ENCODE measurements at places on chromosomes 11 and 22.

DNA sequence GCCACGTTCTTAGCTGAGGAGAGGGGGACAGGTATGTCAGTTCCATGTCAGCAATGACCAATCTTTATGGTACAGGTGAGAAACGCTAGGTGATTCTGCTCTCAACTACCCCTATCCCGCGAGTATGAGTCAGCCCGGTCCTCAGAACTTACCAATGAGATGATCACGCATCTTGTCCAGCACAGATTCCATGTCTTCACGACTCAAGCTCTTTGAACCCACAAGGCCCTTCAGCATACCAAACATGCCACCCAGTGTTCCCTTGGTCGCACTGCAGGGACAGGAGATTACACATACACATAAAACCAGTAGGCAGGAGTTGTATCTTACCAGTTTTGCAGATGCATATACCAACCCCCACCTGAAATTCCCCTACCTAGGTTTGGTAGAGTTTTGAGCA lies 2.9 kb downstream of the SRPRA start:
- peak; percentile 88 for DNase-seq

DNA sequence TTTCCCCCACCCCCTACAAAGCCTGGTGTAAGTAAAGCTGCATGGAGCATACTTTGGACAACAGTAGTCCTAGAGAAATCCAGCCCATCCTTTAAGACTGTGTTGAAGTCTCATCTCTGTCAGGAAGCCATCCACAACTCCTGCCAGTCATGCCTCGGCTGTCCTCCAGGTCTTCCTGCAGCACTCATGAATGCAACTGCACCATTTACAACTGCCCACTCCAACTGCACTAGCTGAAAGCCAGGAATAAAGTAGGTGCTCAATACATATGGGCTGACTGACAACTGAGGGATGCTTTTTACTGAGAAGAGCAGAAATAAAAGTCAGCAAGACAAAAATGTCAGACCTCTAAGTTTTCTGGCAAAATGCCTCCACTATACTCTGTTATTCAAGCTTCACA lies 27.4 kb downstream of the IL18BP start:
- no peak for DNase-seq

DNA sequence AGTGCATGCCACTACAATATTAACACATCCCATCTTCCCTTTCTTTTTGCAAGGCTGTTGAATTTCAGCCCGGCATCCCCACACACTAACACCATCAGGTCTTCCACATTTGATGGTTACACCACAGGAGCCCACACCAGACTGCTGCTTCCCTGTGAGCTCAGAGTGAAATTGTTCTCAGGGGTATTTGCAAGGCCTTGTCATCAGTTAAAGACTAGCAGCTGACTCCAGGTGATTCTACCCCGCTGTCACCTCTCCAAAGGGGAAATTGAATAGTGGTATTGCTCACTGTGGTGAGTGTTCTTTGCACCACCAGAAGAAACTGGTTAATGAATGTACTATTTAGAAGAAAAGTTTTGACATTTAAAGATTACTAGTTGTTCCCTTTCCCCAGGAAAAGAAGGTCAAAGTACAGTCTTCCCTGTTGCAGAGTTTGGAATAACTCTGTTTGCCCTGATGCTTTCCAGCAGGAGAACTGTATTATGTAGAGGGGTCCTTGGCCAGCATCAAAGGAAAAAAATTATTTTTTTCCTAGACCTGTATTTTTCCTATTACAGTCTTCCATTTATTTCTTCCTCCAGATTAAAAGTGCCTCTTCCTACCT lies 41.9 kb downstream of the BID start:
- no peak for DNase-seq

- no peak for DNase-seq
These were observed 441 bp upstream of the RPS6KA4 start for GRCh38 chr11:64358536-64358906.

DNA sequence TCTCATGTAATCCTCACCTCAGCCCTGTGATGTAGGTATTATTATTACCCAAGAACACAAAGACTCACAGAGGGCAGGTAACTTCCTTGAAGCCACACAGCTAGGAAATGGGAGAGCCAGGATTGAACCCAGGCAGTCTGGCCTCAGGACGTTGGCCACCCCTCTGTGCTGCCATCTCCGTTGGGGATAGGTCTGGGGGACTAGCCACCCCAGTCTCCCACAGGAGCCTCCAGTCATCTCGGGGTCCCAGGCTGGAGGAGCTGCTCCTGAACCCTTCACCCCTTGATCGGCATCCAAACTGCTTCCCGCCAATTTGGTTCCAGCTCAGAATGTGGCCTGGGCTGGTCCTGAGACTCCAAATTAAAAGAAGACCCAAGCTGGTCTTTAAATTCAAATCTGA lies 10.4 kb upstream of the TCF20 start:
- no peak for DNase-seq

GRCh38 chr11:132335311-132335710 lies 964.9 kb downstream of the NTM start:
- DNase-seq = no peak

DNA sequence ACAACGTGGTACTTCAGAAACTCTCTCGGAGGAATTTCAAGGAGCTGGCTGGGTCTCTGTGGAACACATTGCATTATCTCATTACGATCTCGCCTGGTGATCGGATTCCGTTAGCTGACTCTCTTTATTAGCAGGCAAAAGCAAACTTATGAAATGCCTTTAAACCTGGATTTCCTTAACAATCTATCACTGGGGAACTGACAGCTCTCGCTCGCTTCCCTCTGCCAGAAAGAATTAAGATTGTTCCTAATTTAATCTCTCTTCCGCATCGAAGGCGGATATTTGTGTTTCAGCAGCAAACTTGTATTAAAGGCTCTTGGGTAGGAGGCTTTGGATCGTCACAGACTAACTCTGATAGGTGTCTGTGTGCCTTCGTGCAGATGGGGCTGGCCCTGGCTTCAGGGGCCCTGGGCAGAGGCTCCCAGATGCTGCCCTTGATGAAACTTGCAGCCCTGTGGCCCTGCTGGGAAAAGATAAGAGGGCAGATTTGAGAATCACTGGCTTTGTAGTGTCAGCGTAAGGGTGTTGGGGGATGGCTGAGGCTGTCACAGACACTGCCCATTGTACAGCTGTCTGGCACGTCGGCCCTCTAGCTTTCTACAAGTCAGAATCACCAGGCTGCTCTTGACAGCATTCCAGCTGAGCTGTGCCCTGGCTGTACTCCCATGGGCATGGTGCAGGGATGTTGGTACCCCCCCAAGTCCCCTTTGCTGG lies 162.2 kb upstream of the NECTIN1 start:
- DNase-seq = no peak
